Heart left ventricle (tissue), 16 donors: ENCODE measurements at places on chromosomes 1 and 21. TPM values are rescaled to one million over a fixed set of nuclear protein-coding genes. Genes with fewer than 3 reads are reported as not detected.
A peak's percentile ranks its signal among the peaks of the same experiment; 100 is the strongest.

Gene FCRL4
- total RNA-seq: not detected

Gene PRDM16
- total RNA-seq: 14.0 TPM

GRCh38 chr1:10915594-10915993, 96.9 kb upstream of the TARDBP start:
- no peak overlapping the region for H3K27ac ChIP-seq
- H3K27me3 ChIP-seq: peaks cover 14% of the 10 kb centered on the region
- no peak overlapping the region for H3K4me3 ChIP-seq
- H3K36me3 ChIP-seq: no peaks in the 10 kb centered on the region
- DNase-seq: peak; percentile 3

DNA sequence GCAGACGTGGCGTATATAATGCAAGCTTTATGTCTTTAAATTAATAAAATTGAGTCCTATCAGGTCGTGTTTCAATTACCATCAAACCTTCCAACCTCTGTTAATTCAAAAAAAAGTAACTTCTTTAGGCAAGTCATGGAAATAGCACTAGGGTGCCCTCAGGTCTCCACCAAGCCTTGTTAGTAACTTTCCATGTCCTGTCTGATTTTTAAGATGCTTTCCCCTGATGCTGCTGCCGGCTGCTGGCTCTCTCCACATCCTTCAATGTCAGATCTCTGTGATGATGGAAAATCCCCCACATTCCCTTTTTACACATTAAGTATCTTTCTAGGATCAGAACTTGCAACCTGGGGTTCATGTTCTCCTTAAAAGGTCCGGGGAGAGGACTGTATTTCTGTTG, 3.0 kb downstream of the ERG start:
- no peaks in the 10 kb centered on the region for H3K27me3 ChIP-seq
- no peaks in the 10 kb centered on the region for H3K36me3 ChIP-seq
- H3K4me3 ChIP-seq: peak overlapping the region; percentile 65
- peaks cover 31% of the 10 kb centered on the region for H3K4me1 ChIP-seq

DNA sequence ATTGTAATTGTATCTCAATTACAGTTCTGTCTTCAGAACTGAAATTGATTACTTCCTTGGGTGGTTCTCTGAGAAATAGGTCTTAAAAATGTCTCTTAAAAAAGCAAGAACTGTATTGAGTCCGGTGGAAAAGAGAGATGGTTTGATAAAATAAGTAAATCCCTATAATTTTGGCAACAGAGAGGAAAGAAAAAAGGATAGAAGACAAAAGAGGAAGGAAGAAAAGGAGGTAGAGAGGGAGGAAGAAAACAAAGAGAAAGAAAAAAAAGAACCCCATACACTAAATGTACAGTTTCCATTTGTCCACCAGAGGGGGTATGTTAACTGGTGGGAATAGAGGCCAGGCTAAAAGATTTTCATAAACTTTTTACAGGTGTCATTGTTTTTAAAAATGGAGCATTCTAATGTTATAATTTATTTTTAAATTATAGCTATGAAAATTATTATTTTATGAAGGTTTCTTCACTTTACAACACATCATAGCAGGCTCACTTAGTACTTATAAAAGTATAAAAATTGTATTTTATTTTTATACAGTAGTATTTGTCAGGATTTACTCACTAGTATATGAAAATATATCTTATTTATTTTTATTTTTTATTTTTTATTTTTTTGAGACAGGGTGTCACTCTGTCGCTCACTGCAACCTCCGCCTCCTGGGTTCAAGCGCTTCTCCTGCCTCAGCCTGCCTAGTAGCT, 2.1 kb upstream of the UBE2T start:
- no peaks in the 10 kb centered on the region for H3K36me3 ChIP-seq
- H3K4me3 ChIP-seq: no peak overlapping the region
- no peaks in the 10 kb centered on the region for H3K27me3 ChIP-seq
- H3K4me1 ChIP-seq: peaks cover 4% of the 10 kb centered on the region
- DNase-seq: no peak

Gene CLCA4
- 0.51 TPM for total RNA-seq

Gene ACTL8
- not detected for total RNA-seq

DNA sequence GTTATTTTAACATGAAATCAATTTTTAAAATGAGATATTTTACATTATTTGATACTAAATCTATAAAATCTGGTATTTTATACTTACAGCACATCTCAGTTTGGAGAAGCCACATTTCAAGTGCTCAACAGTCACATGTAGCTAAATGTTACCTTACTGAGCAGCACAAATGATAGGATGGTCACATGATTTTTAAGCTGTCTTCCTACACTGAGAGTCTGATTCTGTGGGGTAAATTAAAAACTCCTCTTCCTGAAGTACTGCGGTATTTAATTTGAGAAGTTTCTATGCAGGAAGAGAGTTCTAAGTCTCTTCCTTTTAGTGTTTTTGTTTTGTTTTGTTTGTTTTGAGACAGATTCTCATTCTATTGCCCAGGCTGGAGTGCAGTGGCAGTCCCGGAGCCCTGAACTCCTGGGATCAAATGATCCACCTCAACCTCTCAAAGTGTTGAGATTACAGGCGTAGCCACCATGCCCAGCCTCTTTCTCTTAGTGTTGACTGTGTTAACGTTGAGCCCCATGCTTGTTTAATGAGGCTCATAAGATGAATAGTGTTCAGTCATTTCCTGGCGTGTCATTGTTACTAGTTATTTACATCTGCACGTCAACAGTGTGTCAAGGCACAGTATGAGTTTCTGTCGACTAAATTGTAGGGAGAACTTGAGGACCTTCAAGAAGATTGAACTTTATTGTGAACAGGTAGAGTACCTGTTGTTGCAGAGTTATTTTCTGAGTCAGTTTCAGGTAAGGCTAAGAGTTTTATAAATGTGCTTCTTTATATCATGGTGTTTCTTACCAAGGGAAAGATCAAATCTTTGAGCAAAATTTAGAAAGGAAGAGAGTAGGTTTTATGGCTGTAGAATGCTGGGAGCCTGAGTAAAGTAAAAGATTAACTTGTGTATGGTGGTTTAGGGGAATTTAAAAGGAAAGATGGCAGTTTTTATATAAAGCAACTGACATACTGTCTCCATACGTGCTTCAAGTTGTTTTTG, 3.3 kb downstream of the CNST start:
- DNase-seq: no peak
- peaks cover 78% of the 10 kb centered on the region for H3K4me1 ChIP-seq
- no peaks in the 10 kb centered on the region for H3K36me3 ChIP-seq
- no peak overlapping the region for H3K4me3 ChIP-seq
- H3K27me3 ChIP-seq: no peaks in the 10 kb centered on the region
- peak overlapping the region; percentile 8 for H3K27ac ChIP-seq

DNA sequence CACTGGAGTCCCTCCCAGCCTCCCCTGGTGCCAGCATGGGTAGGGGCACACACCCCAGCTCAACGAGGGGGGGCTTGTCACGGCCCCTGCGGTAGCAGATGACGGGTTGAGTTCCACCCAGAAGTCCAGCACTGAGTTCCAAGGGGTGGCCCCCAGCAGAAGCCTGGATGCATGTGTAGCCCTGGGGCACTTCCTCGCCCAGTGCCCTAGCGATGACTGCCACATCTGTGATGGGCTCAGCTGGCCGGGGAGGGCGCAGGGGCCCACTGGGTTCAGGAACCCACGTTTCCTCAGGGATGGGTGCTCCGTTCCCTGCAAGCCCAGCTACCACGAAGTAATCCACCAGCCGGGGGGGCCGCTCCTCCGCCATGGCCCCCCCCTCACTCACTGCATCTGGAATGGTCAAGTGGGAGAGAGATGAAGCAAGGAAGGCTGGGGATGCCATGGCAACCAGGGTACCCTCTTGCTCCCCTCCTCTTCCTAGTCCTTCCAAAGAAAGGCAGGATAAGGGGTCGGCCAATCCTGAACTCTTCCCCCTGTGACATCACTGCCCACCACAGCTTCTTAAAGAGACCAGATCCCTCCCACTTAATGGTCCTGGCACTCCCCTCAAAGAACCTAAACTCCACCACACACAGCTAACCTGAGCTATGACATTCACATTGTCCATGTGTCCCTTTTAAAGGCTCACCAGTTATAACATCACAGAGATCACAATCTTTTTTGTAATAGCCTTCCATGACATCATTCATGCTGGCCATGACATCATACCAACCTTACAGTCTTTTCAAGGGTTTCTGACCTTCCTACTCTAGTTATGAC, 2.3 kb downstream of the DENND4B start:
- H3K27me3 ChIP-seq: no peaks in the 10 kb centered on the region
- DNase-seq: no peak
- peaks cover 69% of the 10 kb centered on the region for H3K36me3 ChIP-seq
- peaks cover 3% of the 10 kb centered on the region for H3K4me1 ChIP-seq

- H3K4me3 ChIP-seq: no peak overlapping the region
- H3K4me1 ChIP-seq: peaks cover 24% of the 10 kb centered on the region
- H3K27ac ChIP-seq: no peak overlapping the region
- no peaks in the 10 kb centered on the region for H3K36me3 ChIP-seq
Observed at GRCh38 chr21:46617267-46618051, 12.6 kb upstream of the S100B start.

DNA sequence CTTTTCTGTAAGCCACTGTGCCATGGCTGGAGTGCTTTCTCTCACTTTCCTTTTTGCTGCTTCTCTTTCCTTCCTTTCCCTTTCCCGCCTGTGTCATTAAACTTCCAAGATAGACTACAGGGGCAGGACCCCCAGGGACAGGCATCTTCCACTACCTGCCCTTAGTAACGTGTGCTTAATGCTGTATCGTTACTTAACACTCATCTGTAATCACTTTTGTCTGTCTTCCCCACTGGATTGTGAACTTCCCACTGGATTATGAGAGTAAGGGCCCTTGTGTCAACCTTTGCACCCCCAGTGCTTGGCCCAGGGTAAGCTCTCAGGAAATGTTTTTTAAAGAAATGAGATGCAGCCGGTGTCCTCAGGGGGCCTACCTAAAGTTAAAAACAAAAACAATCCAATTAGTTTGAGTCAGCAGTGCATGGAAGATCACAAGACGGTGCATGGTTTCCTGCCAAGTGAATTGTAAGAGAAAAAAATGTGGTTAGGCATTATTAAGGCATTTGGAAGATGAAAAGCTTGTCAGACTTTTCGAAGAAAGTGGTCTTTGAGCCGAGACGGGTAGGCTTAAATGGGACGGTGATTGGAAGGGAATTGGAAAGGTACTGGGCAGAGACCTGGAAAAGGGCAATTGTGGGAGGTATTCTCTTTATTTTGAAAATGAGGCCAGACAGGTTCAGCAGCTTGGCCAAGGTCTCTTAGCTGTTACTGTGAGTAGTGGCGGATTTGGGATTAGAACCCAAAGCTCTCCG, 958 bp downstream of the LYPLAL1 start:
- no peak for DNase-seq
- peak overlapping the region; percentile 73 for H3K4me3 ChIP-seq
- no peaks in the 10 kb centered on the region for H3K4me1 ChIP-seq
- no peaks in the 10 kb centered on the region for H3K27me3 ChIP-seq
- H3K36me3 ChIP-seq: peaks cover 6% of the 10 kb centered on the region

- H3K4me1 ChIP-seq: no peaks in the 10 kb centered on the region
- H3K4me3 ChIP-seq: no peak overlapping the region
- H3K36me3 ChIP-seq: no peaks in the 10 kb centered on the region
- no peak overlapping the region for H3K27ac ChIP-seq
- no peak for DNase-seq
- H3K27me3 ChIP-seq: peaks cover 10% of the 10 kb centered on the region
Observed at GRCh38 chr1:47686731-47687630, 249.1 kb downstream of the FOXD2 start.

Gene RCOR3
- 42.0 TPM for total RNA-seq

DNA sequence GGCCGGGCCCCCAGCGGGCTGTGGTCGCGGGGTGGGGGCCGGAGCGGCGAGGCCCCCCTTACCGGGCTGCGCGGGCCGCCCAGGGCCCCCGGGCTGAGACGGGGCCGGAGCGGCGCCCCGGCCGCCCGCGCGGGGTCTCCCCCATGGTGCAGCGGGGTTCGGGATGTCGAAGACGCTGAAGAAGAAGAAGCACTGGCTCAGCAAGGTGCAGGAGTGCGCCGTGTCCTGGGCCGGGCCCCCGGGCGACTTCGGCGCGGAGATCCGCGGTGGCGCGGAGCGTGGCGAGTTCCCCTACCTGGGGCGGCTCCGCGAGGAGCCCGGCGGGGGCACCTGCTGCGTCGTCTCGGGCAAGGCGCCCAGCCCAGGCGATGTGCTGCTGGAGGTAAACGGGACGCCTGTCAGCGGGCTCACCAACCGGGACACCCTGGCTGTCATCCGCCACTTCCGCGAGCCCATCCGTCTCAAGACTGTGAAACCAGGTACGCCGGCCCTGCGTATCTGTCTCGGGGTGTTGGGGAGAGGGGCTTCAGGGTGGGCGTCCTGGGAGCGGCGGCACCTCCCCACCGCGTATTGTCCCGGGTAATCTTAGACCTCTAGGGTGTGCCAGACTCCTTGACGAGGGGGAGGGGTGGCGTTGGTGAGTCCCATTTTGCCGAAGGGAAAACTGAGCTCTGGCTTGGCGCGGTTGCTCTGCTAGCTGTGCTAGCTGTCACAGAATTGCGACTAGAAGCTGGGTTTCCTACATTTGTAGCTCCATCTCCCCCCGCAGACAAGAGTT, 745 bp downstream of the MAGI3 start:
- H3K27ac ChIP-seq: peak overlapping the region; percentile 85
- peak overlapping the region; percentile 81 for H3K4me3 ChIP-seq
- no peaks in the 10 kb centered on the region for H3K36me3 ChIP-seq
- peaks cover 39% of the 10 kb centered on the region for H3K4me1 ChIP-seq
- DNase-seq: peak; percentile 47

GRCh38 chr1:54545916-54546635, 2.0 kb upstream of the ACOT11 start:
- no peak for DNase-seq
- H3K4me3 ChIP-seq: no peak overlapping the region
- peak overlapping the region; percentile 20 for H3K27ac ChIP-seq
- H3K27me3 ChIP-seq: no peaks in the 10 kb centered on the region
- H3K36me3 ChIP-seq: no peaks in the 10 kb centered on the region

Gene RYR2
- total RNA-seq: 846 TPM

- peaks cover 3% of the 10 kb centered on the region for H3K36me3 ChIP-seq
- peak overlapping the region; percentile 99 for H3K27ac ChIP-seq
- peak; percentile 54 for DNase-seq
- H3K4me1 ChIP-seq: peaks cover 70% of the 10 kb centered on the region
Observed at GRCh38 chr1:8423692-8424538, 106.0 kb downstream of the SLC45A1 start.

Gene LRRC38
- 0.32 TPM for total RNA-seq

DNA sequence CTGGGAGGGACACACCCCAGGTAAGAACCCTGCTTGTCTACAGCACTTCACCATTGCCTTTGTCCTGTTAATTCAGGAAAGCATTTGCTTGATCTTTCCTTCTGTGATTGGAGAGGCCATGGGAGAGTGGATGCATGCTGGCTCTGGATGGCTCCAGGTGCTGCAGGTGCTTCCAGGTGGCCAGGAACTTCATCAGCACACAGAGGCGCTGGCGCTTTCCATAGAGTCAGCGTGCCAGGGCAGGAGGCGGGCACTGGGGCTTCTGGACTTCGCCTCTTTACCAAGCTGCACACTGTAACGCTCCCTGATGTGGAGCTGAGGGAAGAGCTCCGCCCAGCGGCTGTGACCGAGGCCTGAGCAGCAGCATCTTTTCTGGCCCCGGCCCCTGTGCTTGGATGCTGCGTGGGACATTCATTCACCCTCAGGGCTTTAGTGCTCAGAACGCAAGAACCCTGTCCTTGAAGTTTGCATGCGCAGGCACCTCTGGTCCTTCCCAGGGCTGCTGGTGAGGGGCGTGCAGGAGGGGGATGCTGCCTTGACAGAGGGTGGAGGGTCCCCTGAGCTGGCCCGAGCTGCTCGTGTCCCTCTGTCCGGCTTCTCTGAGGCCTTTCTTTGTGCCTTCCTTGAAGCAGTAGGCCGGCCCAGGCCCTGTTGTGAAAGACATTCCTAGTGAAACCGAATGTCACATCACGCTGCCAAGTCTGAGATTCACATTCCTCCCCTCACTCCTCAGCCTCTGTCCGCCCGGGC, 1.6 kb upstream of the MX2 start:
- H3K27me3 ChIP-seq: no peaks in the 10 kb centered on the region
- H3K4me1 ChIP-seq: no peaks in the 10 kb centered on the region
- H3K36me3 ChIP-seq: no peaks in the 10 kb centered on the region
- DNase-seq: no peak
- no peak overlapping the region for H3K4me3 ChIP-seq
